ENCODE measurements at places on chromosomes 4 and X. TPM values are rescaled to one million over a fixed set of nuclear protein-coding genes. Genes with fewer than 3 reads are reported as not detected.

DNA sequence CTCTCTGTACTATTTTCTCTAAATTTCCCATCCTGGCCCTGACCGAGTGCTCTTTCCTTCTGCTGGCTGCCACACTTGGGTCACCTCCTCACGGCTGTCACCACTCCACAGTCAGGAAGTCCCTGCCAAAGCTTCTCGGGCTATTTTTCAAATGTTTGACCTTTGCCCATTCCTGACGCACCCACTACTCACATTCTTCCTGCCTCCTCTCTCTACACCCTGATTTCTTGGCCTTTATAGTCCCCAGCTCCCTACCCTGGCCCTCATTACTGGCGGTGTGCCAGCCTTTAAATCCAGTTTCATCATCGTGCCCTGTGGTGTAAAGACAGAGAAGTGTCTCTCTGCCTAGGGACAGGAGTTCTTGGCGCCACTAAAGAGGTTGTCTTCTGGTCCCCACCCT lies 46.4 kb upstream of the GATB start:
- no peaks in the 10 kb centered on the region for H3K4me1 ChIP-seq
- H3K27ac ChIP-seq, result no peak overlapping the region
- no peaks in the 10 kb centered on the region for H3K27me3 ChIP-seq
- no peak for DNase-seq
- no peaks in the 10 kb centered on the region for H3K36me3 ChIP-seq

PNMA5 gene
- total RNA-seq, result 0.09 TPM

GRCh38 chr4:181897935-181898334 lies 345.3 kb upstream of the TENM3 start:
- no peak overlapping the region for H3K4me3 ChIP-seq
- DNase-seq, result no peak
- H3K36me3 ChIP-seq, result no peaks in the 10 kb centered on the region
- no peak overlapping the region for H3K27ac ChIP-seq

CPZ gene
- total RNA-seq, result 33.6 TPM

GRCh38 chr4:127209580-127210095 lies 423.1 kb upstream of the INTU start:
- H3K27ac ChIP-seq, result no peak overlapping the region
- no peak for DNase-seq
- H3K27me3 ChIP-seq, result no peaks in the 10 kb centered on the region

GPRASP3 gene
- 7.4 TPM for total RNA-seq

SLC6A8 gene
- total RNA-seq, result 57.6 TPM

SLC25A4 gene
- 19.0 TPM for total RNA-seq

UGT2A1 gene
- not detected for total RNA-seq
